Left colon (tissue), 2 donors: ENCODE measurements at places on chromosomes 4 and X.

DNA sequence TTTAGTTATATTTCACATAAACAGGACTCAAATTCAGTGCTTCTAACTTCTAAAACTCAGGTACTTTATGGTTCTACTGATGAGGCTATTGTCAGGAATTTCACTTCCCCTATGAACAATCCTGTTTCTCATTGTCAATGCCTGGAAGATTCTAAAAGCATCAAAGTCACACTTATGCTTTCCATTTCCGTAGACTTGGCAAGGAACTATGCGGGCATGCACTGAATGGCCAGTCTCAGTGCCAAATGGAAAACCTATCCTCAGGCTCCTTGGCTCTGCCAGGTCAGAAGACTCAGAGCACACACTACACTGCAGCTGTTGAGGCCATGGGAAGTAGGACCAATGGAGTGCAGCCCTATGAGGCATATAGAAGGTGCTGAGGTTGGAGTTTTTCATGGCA, 97.0 kb upstream of the PTPN13 start:
- DNase-seq: no peak

DNA sequence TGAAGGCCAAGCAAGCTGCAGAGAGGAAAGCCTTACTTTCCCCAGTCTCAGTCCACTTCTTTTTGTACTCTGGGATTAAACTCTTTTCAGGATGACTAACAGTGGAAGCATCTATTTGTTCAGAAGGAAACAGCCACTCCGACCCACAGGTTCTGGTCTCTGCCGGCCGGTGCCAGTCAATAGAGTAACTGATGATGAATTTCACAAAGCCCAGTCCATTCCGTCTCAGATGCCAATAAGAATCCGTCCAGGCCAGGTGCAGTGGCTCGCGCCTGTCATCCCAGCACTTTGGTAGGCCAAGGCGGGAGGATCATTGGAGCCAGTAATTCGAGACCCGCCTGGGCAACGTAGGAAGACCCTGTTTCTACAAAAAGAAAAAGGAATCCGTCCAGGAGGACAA, 58.5 kb upstream of the HELT start:
- DNase-seq: no peak

DNA sequence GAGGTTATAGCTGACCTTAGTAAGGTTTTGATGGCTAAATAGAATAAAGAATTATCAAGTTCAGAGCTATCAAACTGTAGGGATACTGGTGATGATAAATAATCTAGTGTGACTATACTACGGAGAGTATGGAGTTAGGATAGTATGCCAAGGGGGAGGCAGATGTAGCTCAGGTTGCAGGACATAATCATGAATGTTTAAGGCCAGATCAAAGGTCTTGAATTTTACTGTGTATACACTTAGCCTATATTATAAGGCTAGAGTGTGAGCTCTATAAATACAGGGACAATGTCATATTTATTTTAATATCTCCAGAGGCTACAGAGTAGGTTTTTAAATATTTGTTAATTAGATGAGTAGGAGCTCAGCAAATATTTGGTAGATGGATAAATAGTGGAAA, 131.1 kb upstream of the STIM2 start:
- no peak for DNase-seq

DNA sequence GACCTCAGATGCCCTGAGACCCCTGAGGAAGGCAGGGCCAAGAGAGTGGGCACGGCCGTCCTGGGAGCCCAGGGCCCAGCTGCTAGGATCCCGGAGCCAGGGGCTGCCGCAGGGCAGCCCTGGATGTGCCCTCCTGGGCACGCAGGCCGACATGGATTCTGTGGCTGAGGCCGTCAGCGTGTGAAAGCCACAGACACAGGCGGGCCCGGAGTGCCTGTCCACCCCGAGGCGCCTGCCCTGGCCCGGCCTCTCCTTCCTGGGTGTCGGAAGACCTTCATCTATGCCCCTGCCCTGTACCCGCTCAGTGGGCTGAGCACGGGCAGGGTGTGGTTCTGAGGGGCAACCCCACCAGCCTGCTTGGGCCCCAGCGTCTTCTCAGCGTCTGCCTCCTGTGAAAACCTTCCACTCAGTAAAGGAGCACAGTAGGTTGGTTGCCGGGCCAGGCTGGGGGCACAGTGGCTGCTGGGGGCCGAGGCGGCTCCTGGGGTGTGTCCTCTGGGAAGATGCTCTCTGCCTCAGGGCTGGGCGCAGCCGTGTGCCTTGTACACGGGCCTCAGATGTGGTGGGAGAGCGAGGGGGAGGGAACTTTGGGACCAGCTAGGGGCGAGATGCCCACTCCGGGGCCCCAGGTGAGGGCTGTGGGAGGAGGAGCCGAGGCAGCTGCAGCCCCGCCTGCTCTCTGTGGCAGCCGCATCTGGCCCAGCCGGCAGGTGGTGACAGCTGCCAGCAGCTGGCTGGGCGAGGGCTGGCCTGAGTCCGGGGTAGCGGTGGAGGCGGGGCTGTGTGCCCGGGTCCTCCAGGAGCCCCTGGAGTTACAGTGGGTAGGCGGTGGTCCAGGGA, 20.8 kb downstream of the FGFRL1 start:
- peak; percentile 36 for DNase-seq

DNA sequence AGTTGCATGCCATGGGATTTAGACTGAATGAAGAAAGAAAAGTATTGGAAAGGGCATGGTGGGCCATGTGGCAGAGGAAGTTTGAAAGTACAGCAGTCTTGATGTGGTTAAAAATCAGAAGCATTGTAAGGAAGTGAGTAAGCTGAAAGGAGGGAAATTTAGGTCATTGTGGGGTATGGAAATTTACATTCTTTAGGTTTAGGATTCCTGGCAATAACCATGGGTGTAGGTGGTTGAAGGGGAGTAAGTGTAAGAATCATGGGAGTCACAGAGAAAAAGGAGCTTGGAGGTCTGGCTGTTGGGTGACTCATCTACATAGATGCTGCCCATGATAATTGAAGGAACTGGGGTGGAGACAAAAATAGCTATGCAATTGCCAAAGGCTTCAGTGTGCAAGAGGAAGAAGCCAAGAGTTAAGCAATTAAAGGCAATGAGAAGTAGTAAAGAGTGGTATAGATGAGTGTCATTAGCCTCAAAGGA, 243.8 kb upstream of the LDB2 start:
- no peak for DNase-seq

DNA sequence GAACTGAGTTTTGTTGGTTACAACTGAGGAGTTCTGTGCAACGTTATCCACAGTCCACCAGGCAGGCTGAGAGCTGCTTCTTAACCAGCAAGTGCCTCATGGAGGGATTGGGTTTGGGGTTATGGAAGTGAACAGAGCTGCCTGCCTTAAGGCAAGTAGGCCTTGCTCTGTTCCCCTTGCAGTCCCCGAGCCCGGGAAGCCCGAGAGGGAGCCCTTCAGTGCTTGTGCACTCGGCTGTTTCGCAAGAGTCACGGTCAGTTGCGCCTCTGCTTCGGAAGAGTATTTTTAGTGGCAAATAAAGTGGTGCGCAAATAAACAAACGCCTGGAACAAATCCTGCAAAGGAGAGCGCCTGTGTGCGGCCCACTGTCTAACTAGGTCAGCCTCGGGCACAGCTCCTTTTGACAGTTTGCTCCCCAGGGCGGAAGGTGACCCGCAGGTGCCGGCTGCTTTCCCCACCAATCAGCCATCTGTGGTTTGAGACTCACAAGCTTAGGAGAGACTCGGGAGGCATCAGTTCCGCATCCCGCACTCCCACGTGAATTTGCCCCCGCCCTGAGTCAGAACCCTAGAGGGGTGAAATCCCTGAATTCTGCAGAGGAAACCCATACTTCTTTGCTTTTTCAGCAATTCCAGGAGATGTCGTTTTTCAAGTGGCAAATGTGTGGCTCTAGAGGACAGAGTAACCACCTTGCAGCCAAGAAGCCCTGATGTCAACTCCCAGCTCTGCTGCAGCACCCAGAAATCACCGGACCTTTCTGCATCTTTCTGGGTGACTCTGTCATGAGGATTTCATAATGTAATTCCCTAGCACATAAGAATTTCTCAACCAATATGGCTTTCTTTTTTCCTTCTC, 56.8 kb downstream of the LGI2 start:
- peak; percentile 36 for DNase-seq

- DNase-seq: no peak
Measured at GRCh38 chr4:185529413-185529812, 5.9 kb downstream of the PDLIM3 start.

GRCh38 chrX:70029863-70030262, 19.9 kb downstream of the AWAT2 start:
- no peak for DNase-seq

DNA sequence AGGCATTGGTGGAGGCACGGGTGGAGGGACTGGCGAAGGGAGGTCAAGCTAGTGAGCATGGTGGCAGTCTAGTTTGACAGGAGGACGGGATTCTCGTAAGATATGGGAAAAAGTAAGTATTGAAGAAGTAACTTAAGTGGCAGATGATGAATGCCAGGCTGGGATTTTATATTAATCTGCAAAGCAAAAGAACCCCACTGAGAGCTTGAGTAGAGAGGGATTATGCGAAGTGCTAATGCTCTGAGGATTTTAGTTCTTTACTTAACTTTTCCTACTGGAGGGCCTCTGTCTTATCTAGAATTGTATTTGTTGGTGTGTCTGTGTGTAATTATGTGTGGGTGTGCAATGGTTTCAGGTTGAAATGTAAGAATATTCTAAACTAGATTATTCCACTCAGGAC, 327.9 kb downstream of the FAT4 start:
- DNase-seq: no peak

DNA sequence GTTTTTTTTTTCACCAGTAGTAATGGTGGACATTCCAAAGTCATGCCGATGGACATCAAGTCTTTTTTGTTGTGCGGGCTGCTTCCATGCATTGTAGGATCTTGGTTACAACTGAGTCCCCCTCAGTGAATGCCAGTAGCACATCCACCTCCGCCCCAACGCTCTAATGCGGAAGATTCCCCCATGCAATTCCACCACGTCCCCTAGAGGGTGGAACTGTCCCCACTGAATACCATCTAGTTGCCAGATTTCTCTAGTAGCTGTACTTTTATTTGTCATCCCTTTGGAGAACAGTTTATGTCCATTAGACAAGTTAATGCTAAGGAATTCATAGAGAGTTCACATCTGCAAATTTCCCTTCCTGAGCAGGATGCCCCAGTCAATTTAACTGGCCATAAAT, 6.7 kb downstream of the SHISA3 start:
- DNase-seq: no peak

GRCh38 chr4:168484626-168485025, 4.3 kb upstream of the DDX60L start:
- DNase-seq: no peak

- no peak for DNase-seq
Measured at GRCh38 chr4:4780729-4781244, 78.7 kb upstream of the MSX1 start.

GRCh38 chrX:150615356-150615755, 46.9 kb downstream of the MTM1 start:
- no peak for DNase-seq

DNA sequence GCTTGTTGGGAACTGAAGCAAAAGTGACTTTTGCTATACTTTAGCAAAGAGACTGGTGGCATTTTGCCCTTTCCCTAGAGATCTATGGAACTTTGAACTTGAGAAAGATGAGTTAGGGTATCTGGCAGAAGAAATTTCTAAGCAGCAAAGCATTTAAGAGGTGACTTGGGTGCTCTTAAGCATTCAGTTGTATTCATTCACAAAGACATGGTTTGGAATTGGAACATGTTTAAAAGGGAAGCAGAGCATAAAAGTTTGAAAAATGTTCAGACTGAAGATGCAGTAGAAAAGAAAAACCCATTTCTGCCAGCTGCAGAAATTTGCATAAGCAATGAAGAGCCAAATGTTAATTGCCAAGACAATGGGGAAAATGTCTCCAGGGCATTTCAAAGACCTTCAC, 21.6 kb downstream of the AIMP1 start:
- DNase-seq: no peak

DNA sequence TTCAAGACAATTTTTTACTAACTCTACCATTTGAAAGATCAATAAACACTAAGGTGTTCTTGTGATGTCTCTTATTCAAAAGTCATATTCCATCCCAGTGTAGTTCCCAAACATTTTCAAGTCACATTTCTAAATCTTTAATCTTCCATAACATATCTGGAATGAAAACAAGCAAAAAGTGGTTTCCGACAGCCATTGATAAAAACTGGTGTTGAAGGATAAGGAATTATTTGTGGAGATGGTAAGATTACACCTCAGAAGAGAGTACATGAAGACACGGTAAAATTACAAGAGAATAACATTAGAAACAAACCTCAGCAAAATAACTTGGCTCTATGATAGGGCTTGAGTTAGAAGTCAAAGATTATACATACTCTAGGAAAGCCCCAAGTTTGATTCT, 4.3 kb downstream of the CHIC2 start:
- no peak for DNase-seq

GRCh38 chr4:171646984-171647383, 166.2 kb upstream of the GALNTL6 start:
- DNase-seq: no peak

GRCh38 chr4:45475548-45475947, 648.3 kb downstream of the GABRG1 start:
- DNase-seq: no peak

- peak; percentile 23 for DNase-seq
Measured at GRCh38 chr4:144709793-144710525, 64.0 kb downstream of the HHIP start.

DNA sequence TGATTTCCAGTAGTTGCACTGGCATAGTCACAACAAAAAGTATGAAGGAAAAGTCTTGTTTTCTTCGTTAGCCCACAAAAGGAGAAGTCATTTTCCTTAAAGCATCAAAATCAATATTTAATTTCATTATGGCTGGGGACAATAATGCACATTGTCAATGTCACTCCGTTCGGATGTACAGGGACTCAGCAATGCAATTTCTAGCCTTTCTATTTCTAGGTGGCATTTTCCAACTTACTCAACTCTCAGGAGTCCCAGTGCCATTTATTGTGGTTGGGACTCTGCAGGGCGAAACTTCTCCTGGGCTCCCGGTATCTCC, 99.6 kb downstream of the CEP135 start:
- no peak for DNase-seq

- no peak for DNase-seq
Measured at GRCh38 chr4:85883180-85883579, 408.2 kb downstream of the ARHGAP24 start.

DNA sequence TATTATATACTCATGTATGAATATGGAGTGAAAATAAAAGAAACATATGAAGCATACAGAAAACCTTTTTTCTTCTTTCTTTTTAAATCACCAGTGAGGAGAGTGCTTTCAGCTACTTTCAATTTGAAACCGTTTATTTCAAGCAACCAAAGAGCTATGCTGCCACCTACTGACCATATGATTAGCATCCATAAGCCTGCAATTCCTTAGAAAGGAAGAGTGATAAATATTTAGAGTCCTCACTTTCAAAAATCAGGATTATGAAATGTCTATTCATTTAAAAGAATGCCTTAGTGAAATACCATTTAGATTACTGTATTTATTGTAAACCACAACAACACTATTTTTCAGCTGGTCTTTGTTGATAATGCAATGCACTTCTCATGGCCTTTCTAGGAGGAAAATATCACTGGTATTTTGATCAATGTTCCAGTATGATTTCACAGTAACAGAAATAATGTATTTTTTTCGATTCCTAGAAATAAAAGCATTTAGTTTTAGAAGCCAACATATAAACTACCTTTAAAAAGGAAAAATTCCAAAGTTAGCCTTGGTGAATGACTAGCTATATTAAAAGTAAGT, 667.6 kb downstream of the PCDH18 start:
- DNase-seq: no peak
